B cell (primary cell): ENCODE measurements at places on chromosomes 12 and 14. TPM values are rescaled to one million over a fixed set of nuclear protein-coding genes. Genes with fewer than 3 reads are reported as not detected.

The HOXC9 gene
- not detected in 2 replicates for polyA plus RNA-seq

The RAD9B gene
- 0.59 and 0.75 TPM in 2 replicates for polyA plus RNA-seq

The CMA1 gene
- polyA plus RNA-seq = not detected in 2 replicates

- DNase-seq = no peak
Observed at GRCh38 chr12:3137814-3138445, 60.8 kb downstream of the TSPAN9 start.

DNA sequence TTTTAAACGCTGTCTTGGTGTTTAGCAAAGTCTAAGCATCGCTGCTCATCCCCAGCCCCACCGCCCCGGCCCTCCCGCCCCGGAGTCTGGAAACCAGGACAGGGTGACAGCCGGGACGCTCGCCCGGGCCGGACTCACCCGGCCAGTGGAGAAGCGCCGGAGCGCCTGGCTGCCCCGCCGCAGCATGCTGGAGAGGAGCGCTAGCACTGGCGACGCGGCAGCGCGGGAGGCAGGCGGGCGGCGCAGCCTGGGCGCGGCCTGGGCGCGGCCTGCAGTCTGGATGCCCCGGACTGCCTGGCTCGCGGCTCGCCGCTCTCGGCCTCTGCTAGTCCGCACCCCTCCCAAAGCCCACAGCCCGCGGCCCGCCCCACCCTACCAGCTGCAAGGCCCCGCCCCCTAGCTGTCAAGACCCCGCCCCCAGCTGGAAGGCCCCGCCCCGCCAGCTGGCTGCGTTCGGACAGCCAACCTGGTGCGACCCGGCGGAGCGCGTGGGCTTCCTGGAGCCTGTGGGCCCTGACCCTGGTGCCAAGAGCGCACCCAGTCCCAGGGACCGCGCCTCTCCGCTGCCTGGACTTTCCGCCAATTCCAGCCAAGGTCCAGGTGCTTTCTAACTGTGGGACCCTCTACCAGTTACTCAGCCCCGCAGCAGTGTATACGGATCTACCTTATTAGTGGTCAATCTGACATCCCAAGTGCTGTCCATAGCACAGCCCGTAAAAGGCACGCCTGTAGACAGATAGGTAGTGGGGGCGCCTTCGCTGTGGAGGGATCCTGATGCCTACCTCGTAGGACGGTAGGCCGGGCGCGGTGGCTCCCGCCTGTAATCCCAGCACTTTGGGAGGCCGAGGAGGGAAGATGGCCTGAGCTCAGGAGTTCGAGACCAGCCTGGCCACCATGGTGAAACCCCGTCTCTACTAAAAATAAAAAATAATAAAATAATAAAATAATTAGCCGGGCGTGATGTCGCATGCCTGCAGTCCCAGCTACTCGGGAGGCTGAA lies at the start of gene ALDH1L2:
Gene ALDH1L2 (minus strand): TSS at position 208 of the 1,000 bp plus-strand sequence. CDS start 22 bp downstream, at position 186.
- peak; percentile 64 for DNase-seq

GRCh38 chr12:94998326-94998725 lies 5.2 kb downstream of the NDUFA12 start:
- no peak for DNase-seq

DNA sequence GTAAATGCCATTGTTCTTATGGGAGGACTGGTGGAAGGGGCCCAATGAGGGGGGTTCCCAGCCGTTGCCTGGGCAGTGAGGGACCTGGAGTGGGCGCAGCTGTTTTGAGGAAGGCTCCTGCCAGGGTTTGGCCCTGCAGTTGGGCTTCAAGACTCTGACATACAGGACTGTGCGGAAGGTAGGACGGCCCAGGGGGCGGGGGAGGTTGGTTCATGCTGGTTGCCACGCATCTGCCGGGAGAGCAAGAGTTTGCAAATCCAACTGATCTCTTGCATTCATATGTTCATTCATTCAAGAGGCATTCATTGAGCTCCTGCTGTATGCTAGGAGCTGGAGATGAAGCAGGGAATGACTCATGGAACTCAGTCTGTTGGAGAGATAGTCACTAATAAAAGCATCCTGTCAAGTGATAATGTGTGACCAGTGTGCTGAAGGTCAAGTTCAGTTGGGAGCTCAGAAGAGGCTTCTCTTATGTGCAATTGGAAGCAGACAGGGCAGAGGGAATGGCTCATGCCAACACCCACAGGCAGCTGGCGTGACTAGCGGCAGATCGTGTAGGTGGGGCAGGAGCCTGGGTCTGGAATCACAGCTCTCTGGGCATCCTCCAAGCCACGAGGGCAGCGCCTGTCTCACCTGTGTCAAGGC lies 7.8 kb downstream of the SH2B3 start:
- DNase-seq = no peak

GRCh38 chr12:46546634-46547273 lies 174.2 kb upstream of the SLC38A2 start:
- DNase-seq = peak; percentile 21

- no peak for DNase-seq
Observed at GRCh38 chr14:74918380-74918779, 4.7 kb downstream of the RPS6KL1 start.

- DNase-seq = peak; percentile 29
Observed at GRCh38 chr12:24795699-24796347, 153.1 kb downstream of the BCAT1 start.

- no peak for DNase-seq
Observed at GRCh38 chr12:607541-608001, 55.7 kb downstream of the NINJ2 start.

GRCh38 chr12:121284551-121285390 lies 11.7 kb downstream of the CAMKK2 start:
- no peak for DNase-seq

DNA sequence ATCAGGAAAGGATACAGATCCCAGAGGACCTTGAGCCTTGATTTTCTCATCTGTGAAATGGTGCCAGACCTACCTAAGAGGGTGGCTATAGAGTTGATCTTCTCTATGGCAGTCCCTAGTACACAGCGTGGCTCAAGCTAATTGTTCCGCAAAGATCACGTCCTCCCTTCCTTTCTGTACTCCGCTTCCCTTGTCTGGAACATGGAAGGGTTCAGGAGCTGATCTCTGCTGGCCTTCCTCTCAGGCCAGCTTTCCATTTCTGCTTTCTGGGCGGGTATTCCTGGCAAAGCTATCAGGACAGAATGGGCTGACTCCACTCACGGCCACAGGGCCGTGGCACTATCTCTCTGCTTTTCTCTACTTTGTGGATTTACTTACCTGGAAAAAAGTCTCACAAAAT lies 6.5 kb downstream of the CAMKK2 start:
- no peak for DNase-seq

GRCh38 chr12:68499616-68500015 lies 111.1 kb upstream of the RAP1B start:
- DNase-seq = no peak

DNA sequence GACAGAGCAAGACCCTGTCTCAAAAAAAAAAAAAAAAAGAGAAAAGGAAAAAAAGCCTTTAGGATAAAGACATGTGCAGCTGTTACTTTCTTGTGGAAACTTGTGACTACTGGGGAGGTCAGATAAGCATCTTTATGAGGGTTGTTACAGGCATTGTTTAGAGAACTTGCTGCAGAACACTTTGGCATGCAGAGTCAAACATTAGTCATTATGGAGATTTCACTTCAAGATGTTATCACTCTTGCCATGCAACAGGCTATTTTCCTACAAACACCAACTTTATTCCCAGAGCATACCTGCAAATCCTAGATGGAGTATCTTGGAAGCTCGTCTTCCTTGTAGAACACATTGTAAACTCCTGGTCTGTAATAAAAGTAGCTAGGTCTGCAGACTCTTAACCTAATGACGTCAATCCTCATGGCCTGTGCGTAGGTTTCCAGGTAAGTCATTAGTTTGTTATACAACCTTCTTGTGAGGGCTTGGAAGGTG lies 36.3 kb upstream of the WDR89 start:
- no peak for DNase-seq

DNA sequence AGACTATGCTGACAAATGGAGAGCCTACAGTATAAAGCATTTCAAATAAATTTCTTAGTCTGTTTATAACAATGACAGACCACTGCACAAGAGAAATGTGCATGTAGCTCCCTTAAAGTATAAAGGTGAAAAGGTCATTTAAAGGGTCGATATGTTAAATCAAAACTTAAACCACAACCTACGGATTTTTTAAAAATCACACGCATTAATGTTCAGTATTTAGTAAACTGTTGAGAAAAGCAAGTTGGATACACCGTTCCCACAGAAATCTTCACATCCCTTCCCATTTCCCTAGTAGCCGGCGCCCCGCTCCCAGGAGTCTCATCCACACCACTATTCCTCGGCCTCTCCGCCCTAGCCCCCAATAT lies 614 bp downstream of the FKBP3 start:
- DNase-seq = no peak

GRCh38 chr14:23435543-23436326 lies at the start of gene MYH7:
TSS of gene MYH7 (minus strand) at chr14:23435660. CDS start at chr14:23433732, 1,928 bp downstream.
- DNase-seq = no peak
